Stimulated activated CD8-positive, alpha-beta memory T cell treated with anti-CD3 and anti-CD28 coated beads, Interleukin-4, amount 100 ng/mL, for 1 hour (primary cell): ENCODE measurements at places on chromosomes 5 and 9.

GRCh38 chr5:180646963-180647305 is 2.5 kb downstream of the FLT4 start:
- DNase-seq, result no peak

DNA sequence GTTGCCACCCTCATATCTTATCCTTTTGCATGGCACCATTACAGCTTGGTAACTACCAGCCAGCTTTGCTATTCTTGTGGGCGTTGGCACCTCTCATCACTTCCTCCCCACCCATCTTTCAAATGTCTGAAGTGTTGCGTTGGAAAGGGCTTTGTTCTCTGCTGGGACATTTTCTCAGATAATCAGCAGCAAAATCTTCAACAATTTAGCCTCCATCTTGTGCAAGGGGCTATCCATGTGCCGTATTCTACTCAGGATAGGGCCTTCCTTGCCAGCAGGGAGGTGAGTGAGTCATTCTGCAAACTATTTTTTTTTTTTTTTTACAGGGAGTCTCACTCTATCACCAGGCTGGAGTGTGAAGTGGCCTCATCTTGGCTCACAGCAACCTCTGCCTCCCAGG is 62.1 kb upstream of the NUDT12 start:
- no peak for DNase-seq

- DNase-seq, result no peak
These were observed 479.7 kb downstream of the CETN3 start for GRCh38 chr5:89929834-89930233.

DNA sequence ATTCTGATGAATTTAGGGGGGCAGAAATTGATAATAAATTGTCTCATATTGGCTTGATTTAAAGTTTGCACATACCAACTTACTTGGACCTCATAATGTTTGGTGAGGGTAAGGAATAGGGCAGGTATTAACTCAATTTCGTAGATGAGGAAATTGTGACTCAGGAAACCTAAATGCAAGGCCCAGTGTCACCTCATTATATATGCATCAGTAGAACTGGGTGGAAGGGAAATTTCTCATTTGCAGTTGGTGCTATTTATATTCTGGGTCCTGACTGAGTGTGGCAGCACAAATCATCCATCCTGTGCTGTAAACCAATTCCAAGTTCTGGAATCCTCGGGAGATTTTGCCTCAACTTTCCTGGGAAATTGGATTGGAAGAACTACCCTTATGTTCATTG is 103.0 kb downstream of the SPATA31D1 start:
- no peak for DNase-seq

- no peak for DNase-seq
These were observed 36.2 kb downstream of the VAV2 start for GRCh38 chr9:133955821-133956411.

- DNase-seq, result no peak
These were observed 116.7 kb downstream of the DOCK2 start for GRCh38 chr5:169753795-169754194.

- no peak for DNase-seq
These were observed 77.0 kb upstream of the SMARCA2 start for GRCh38 chr9:1938135-1938534.

GRCh38 chr5:62596096-62596495 is 17.5 kb downstream of the LRRC70 start:
- DNase-seq, result no peak

GRCh38 chr5:16659536-16659935 is 42.7 kb upstream of the RETREG1 start:
- no peak for DNase-seq

- no peak for DNase-seq
These were observed 789.7 kb upstream of the ZNF608 start for GRCh38 chr5:125536095-125536494.

DNA sequence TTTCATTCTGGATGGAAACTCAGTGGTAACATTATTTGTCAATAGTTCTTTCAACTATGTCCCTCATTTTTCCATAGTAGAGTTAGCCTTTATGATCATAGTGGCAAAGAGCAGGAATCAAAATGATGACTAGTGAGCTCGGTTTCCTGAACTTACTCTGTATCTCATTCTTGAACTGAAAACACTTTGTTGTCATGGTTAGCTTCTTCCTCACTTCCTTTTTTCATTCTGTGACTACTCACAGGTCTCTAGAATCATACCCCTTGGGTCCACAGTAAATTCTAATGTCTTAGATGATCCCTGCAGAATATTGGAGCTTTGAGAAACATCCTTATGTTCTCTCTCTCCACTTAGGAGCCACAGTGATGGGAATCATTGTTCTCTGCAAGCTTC is 29.4 kb upstream of the RECK start:
- no peak for DNase-seq

DNA sequence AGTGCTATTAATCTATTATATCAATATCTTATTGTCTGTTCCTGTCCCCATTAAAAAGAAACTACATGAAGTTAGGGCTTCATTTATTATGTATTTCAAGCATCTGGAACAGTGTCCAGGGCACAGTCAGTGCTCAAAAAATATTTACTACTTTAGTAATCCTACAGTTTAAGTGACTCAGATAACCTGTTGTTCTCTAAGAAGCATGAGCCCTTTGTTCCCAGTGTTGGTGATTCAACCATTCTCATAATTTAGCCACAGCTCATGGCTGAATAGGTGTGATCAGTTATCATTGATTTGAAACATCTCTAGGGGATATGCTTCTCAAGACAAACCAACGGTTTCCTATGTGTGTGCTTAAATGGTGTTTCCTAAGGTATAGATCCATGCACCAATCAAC is 292.7 kb downstream of the TMEM167A start:
- no peak for DNase-seq

- no peak for DNase-seq
These were observed 411.7 kb upstream of the SLC24A2 start for GRCh38 chr9:20200581-20200980.

- no peak for DNase-seq
These were observed 39.8 kb downstream of the WDR41 start for GRCh38 chr5:77452351-77452750.

DNA sequence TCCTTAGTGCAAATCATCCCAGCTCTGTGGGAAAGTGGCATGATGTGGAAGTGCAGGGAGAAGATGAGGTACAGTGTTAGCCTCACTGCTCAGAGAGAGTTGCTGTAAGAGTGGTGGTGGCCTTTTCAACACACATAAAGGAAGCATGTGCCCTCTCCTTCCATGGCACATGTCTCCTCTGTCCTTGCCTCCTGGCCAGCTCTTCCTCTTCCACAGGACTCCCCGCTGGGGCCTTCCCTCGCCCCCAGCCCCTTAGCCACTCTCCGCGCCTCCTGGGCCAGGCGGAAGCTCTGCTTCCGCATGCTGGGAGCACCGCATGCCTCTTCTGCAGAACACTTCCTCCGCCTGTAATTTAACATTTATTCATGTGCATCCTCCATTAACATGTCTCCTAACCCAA is 4.8 kb upstream of the KCNMB1 start:
- no peak for DNase-seq

- DNase-seq, result no peak
These were observed 813.8 kb upstream of the DMAC1 start for GRCh38 chr9:8613346-8613825.

DNA sequence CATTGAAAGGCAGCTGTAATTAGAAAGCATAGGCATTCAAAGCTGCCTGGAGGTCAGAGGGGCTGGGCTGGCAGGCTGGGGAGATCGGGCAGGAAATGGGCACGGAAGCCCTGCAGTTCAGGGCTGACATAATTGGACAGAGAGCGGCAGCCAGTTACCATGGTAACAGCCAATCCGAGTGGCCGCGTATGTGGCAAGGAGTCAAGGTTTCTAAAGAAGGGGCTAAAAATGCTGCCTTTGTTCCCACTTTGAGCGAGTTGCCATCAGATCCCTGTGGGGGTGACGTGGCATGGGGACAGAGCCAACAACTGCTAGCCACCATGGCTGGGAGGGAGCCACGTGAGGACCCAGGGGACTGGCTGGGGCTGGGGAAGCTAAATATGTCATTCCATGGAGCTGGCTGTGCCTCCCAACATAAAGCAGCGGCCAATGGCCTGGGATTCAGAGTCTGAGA is 44.7 kb upstream of the NDFIP1 start:
- DNase-seq, result no peak

- no peak for DNase-seq
These were observed 20.5 kb downstream of the ZNF131 start for GRCh38 chr5:43141211-43141610.

- no peak for DNase-seq
These were observed 24.0 kb downstream of the FOXD1 start for GRCh38 chr5:73424556-73424977.

DNA sequence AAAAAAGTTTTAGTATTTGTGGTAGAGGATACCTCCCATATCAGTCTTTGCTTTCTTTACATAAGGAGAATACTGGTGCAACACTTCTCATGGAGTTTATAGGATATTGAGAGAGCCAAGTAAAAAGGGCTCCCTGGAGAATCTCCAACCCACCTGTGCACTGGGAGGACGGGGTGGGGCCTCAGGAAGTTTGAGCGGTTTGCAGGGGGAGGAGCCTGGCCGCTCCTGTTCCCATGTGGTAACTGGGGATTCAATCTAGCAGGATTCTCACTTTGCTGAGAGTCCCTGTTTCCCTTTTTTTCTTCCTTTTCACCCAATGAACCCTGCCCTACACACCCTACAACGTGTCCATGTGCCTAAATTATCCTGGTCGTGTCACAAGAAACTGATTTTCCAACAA is 82.8 kb downstream of the APTX start:
- DNase-seq, result no peak

DNA sequence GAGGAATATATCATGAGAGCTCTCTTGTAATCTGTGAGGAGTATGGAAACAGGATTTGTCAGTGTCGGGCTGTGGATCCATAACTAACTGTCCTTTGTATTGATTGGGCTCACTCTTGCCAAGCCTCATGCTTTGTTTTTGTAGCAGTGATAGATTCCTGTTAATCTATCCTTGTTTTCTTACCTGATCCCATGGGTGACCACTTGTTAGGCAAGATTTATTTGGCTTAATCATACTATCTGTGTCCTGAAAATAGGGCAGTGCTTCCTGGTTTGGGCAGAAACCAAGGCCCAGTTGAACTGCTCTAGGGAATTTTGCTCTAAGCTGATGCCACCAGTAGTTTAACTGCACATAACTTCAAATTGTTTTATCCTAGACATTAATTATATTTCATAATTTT is 6.1 kb downstream of the NDFIP1 start:
- DNase-seq, result no peak

DNA sequence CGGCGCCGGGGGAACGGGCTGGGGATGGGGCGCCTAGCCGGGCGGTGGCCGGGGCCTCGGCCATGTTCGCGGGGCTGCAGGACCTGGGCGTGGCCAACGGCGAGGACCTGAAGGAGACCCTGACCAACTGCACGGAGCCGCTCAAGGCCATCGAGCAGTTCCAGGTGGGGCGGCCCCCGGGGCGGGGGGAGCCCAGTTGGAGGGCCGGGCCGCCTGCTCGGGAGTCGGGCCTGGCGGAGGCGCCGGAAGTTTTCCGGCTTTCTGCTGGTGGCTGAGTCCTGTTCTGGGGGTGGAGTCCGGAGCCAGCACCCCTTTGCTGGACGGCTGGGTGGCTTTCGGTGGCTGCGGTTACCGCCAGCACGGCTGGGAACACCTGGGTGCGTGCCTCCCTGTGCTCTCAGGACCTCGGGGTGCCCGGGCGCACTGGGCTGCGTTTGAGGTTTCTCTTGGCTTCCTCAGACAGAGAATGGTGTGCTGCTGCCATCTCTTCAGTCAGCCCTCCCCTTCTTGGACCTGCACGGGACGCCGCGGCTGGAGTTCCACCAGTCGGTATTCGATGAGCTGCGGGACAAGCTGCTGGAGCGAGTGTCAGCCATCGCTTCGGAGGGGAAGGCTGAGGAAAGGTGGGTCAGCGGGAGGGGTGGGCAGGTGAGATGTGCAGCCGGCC is 454 bp downstream of the NELFB start:
- no peak for DNase-seq

- DNase-seq, result no peak
These were observed 8.0 kb downstream of the NTNG2 start for GRCh38 chr9:132169672-132170392.

DNA sequence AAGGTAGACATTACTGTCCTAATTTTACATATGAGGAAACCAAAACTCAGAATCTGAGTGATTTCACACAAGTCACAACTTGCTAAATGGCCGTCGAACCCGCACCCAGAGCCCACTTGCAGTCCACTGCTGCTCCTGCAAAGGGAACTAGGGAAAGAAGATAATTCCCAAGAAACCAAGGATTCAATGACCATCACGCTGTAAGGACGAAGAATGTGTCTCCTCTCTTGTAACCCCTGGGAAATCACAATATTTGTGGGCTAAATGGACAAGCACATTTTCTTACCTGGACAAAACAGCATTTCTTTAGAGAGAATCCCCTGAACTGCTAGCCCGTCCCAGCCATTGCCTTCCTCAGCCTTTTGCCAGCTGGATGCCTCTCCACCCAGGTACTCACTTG is 2.4 kb downstream of the RPS14 start:
- DNase-seq, result no peak

DNA sequence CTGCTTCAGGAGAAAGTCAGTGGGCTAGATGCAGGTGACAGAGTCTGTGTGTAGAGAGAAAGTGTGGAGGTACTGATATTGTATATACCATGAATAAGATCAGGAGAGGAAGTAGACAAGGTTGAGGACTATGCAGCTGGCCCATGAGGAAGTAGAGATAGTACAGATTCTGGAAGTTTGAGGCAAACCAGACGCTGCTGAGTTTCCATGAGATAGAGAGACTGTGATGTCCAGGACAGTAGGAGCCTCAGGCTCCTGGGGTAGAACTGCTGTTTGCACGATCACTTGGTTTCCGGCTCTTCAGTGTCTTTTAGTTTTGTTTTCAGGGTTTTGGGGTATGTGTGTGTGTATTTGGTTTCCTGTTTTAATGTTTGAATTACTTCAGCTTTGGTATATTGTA is 13.6 kb downstream of the OTULINL start:
- no peak for DNase-seq

GRCh38 chr5:78701795-78702410 is 53.3 kb upstream of the LHFPL2 start:
- DNase-seq, result no peak

DNA sequence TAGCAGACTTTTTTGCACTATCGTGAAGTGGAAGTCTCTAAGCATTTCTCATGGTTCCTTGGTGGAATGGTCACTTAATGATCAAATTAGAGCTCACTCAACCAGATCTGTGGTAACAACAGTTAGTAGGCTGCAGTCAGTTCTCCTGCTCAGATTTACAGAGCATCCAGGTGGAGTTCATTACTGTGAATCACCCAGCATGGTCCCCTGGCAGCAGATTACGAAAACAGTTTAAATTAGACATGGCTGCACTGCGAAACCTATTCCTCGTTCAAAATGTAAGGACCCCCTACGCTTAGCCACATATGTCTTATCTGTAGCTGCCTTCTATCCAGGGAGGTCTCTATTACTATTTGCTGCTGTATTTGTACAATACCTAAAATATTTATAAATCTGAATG is 823.6 kb upstream of the ARRDC3 start:
- no peak for DNase-seq

- DNase-seq, result no peak
These were observed 220.7 kb upstream of the TMEM161B start for GRCh38 chr5:88489364-88489763.

GRCh38 chr5:88724201-88724600 is 158.8 kb downstream of the MEF2C start:
- no peak for DNase-seq

GRCh38 chr9:105238302-105238701 is 6.1 kb upstream of the SLC44A1 start:
- DNase-seq, result no peak

- no peak for DNase-seq
These were observed 72.4 kb upstream of the MPDZ start for GRCh38 chr9:13351778-13352386.
